Fibroblast of pulmonary artery (primary cell): ENCODE measurements at places on chromosomes 2 and 18.
A peak's percentile ranks its signal among the peaks of the same experiment; 100 is the strongest.

GRCh38 chr2:223503746-223504145 is 98.4 kb downstream of the SCG2 start:
- DNase-seq = no peak

- DNase-seq = no peak
Measured at GRCh38 chr2:96025194-96025492, 9.6 kb downstream of the GPAT2 start.

- DNase-seq = peak; percentile 42
Measured at GRCh38 chr2:238811293-238811692, 36.6 kb upstream of the TWIST2 start.

DNA sequence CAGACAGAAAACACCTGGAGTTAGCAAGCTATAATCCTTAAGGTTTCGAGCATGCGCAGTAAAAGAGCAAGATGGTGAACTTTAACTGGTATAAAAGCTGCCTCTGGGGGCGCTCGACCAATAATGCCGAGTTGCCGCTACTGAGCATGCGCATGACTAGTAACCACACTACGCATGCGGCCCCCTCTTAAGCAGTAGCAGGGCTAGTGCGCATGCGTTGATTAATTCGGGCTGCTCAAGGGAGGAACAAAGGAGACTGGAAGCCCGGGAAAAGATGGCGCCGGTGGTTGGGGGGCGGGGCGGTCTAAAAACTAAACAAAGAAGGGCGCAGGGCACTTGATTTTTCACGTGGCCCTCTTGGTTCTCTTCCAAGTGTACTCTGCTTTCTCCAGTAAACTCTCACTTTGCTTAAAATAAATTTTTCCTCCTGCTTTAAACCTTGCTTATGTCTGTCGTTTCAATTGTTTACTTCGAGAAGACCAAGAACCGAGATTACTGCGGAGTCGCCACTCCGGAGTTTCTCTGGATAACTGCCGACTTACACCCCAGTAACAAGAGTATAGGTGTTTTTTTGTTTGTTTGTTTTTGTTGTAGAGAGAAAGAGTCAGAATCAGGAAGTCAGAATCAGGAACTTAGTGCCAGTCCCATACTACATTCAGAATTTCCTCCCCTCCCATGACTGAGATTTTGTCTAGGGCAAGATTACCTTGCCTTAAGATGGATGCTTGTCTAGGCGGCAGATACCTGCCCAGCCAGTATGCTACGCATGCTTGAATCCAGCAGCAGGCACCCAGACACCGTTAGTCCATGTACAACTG is 5.8 kb downstream of the XRCC5 start:
- DNase-seq = peak; percentile 100

GRCh38 chr18:28132084-28132483 is 44.8 kb downstream of the CDH2 start:
- DNase-seq = peak; percentile 49

- DNase-seq = no peak
Measured at GRCh38 chr2:34031097-34031496, 432.0 kb upstream of the FAM98A start.

DNA sequence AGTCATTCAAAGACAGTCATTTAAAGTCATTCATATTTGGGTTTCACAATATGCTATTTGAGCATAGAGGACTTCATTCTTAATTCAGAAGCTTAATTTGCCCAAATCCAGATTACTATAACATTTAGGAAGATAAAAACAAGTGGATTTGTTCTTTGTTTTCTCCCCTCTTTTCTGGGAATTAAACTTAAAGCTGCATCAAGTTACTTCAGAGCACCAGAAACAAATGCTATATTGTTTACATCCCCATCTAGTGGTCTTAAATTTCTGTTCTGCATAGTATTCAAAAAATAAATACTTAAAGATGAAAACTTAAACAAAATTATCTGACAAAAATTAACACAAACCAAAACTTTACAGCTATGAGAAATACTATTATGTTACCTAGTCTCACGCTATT is 34.7 kb upstream of the MARCHF7 start:
- peak; percentile 57 for DNase-seq

DNA sequence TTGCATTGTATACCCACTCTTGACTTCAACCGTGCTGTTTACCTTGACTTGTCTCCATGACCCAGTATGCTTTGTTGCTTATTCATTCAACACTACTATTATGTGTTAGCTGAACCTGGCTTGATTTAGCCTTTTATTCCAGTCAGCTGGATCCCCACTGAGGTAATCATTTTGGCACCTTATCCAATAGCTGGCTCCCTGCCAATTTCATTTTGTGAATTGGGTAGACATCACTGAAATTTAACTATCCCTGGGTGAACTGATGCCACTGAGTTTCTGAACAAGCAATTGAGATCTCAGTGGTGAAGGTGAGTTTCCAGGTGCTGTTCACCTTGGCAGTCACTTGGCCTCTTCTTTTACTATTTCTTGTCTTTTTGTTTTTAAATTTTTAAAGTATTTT is 584.3 kb downstream of the ADCYAP1 start:
- no peak for DNase-seq

- DNase-seq = no peak
Measured at GRCh38 chr2:47918043-47918442, 11.7 kb upstream of the FBXO11 start.

GRCh38 chr2:134039912-134040581 is 213.8 kb upstream of the MGAT5 start:
- no peak for DNase-seq

DNA sequence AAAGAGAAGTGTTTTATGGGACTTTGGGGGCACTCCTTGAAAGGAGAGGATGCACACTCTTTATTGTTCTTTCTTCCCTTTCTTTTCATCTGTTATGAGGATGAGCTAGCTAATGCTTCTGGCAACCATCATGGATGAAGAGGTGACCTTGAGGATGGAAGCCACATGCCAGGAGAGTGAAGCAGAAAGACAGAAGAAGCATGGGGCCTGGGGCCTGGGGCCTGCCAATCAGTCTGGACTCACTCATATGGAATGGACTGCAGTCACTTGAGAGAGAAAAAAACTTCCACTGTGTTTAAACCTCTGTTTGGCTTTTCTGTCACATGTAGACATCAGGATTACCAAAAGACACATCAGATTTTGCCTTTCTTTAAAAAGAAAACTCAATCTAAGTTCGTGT is 35.8 kb upstream of the ZFP36L2 start:
- no peak for DNase-seq

DNA sequence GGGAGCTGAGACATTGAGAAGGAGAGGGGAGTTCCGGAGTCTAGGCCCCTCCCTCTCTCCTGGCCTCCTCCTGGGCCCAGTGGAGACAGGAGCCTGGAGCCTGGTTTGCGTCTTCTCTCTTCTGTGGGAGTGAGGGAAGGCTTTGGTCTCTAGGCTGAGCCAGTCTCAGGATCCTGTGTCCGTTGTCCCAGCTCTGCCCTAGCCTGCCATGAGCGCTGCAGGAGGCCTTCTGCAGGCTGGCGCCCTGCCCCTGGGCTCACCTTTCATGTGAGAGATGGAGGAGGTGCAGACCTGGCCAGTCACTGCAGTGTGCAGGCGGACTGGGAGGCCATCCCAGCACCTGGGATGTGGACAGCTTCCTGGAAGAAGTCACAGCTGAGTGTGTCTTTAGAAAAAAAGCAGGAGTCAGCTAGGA is 8.7 kb downstream of the IMPA2 start:
- no peak for DNase-seq

DNA sequence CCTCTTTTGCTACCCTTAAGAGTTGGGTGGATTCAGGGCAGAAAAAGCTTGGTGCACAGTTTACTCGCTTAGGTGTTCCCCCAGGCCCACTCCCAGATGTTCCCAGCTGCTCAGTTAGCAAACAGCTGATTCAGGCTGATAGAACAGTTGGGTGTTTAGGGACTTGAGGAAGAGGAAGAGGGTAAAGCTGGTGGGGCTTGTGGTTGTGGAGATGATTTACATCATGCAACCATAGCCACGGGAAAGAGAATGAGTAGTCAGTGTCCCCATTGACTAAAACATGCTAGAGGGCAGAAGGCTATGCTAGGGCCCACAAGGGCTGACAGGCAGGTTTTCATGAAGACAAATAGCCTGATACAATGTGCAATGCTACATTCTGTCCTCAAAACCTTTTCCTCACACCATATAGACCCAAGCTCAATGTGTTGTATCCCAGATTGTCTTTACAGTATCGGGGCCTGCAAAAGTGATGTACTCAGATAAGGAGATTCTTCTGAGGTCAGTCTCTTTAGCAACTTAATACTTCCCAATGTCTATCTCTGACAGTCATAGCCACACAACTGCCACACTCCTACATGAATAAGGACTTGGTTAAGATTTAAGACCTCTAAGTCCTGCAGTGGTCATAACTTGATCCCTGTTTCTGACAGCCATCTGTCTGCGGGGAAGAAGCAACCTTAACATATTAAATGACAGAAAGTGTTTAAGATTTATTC is 15.6 kb downstream of the COLEC12 start:
- DNase-seq = no peak

- DNase-seq = peak; percentile 45
Measured at GRCh38 chr2:206154197-206154596, 5.0 kb downstream of the NDUFS1 start.

- DNase-seq = no peak
Measured at GRCh38 chr2:181526014-181526413, 68.8 kb downstream of the ITGA4 start.

GRCh38 chr18:79962311-79962710 is 2.1 kb upstream of the HSBP1L1 start:
- DNase-seq = no peak

- DNase-seq = no peak
Measured at GRCh38 chr2:86064006-86064405, 41.7 kb downstream of the POLR1A start.

DNA sequence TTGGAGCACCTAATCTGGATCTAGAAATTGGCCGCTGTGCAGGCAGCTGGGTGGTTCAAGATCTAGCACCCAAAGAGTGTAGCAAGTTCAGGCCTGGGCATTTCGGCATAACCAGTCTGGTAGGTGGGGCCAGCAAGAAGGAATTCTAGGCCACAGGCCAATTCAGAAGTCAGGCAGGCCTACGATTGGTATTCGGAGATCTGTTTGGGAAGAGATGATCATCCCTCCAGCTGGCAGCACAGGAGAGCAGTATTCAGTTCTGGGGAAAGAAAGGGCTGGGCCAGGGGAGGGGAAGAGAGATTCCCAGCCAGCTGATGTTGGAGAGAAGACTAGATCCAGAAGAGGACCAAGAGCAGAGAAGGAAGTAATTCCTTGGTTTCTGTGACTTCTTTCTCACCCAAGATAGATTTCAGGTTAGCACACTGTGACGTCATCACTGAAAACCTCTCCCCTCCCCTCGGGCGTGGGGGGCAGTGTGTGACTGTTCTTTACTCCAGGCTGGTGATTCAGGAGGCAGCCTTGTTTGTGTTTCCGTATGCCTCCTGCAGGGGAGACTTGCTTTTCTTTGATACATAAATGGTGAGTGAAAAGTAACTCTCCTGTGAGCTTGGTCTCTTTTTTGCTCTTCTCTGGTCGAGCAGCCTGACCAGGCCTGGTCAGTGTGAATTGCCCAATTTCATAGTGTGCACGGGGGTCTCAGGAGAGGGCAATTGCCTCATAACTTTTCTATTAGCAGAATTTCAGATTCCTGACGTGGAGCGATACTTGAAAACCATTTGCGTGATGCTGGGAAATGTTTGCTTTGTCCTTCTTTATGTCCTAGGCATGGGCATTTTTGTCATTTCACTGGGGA is 61.1 kb downstream of the MEIS1 start:
- DNase-seq = peak; percentile 91
